ENCODE measurements at places on chromosomes 7 and 10. TPM values are rescaled to one million over a fixed set of nuclear protein-coding genes. Genes with fewer than 3 reads are reported as not detected.

The CRCP gene
- 20.5 TPM for total RNA-seq

The AKR1C8 gene
- total RNA-seq: not detected

The MINDY4 gene
- total RNA-seq: 6.2 TPM

The BAG3 gene
- 9.0 TPM for total RNA-seq

The TMEM270 gene
- not detected for total RNA-seq

The HOXA9 gene
- not detected for total RNA-seq

The CYP3A7 gene
- total RNA-seq: not detected

The ITPRID1 gene
- total RNA-seq: not detected

The TNPO3 gene
- total RNA-seq: 64.3 TPM

The CLDN12 gene
- total RNA-seq: 62.6 TPM

The TMEM229A gene
- not detected for total RNA-seq

The NXPH1 gene
- total RNA-seq: not detected

The GPC2 gene
- 2.1 TPM for total RNA-seq

The CALY gene
- not detected for total RNA-seq

The TYSND1 gene
- total RNA-seq: 7.9 TPM

The CHAT gene
- total RNA-seq: not detected

The TMEM26 gene
- total RNA-seq: 0.19 TPM

The CNTNAP2 gene
- not detected for total RNA-seq

The MUC3A gene
- total RNA-seq: not detected

The RTKN2 gene
- 1.1 TPM for total RNA-seq

The MGAM2 gene
- not detected for total RNA-seq

The TMEM176B gene
- not detected for total RNA-seq

The CARD11 gene
- total RNA-seq: 0.28 TPM

The CAMK2B gene
- 0.28 TPM for total RNA-seq

The EVX1 gene
- not detected for total RNA-seq

The PDZD7 gene
- 3.1 TPM for total RNA-seq

The ICA1 gene
- not detected for total RNA-seq

The TACR2 gene
- total RNA-seq: 0.19 TPM

The GARIN1A gene
- total RNA-seq: 0.38 TPM
